GM23338 (cell line): ENCODE measurements at places on chromosomes 13 and 19. TPM values are rescaled to one million over a fixed set of nuclear protein-coding genes. Genes with fewer than 3 reads are reported as not detected.

KLK1 gene
- polyA plus RNA-seq: 2.4 and 3.0 TPM in 2 replicates

COX6B2 gene
- polyA plus RNA-seq: 5.3 and 5.7 TPM in 2 replicates

FPR3 gene
- 0.16 TPM in 1 of 2 replicates, not detected in the other for polyA plus RNA-seq

FUT3 gene
- 0.45 TPM in 1 of 2 replicates, not detected in the other for polyA plus RNA-seq

CCDC8 gene
- polyA plus RNA-seq: 5.6 and 6.0 TPM in 2 replicates

MEDAG gene
- 2.0 and 2.2 TPM in 2 replicates for polyA plus RNA-seq

IGFL4 gene
- polyA plus RNA-seq: 0.06 and 0.23 TPM in 2 replicates

GRCh38 chr19:4870025-4870700, 2.7 kb upstream of the PLIN3 start:
- peak; percentile 37 for DNase-seq

GRCh38 chr13:73157031-73157430, 98.2 kb downstream of the KLF5 start:
- no peak for DNase-seq

DNA sequence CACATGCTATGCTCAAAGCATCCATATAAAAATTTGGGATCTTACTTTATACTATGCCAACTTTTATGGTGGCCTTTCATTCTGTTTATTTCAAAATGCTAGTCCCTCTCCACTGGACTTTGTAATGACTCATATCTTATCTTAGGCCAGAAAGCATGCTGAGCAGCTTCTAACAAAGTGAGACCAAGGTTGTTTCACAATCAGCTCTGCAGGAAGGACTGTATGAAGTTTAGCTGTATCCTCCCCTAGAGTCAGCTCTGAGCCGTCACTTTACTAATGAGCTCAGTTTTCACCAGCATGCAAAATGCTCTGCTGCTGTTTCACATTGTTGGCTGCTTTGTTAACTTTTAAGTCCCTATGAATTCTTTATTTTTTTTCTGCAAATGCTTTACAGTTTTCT, 1608.8 kb downstream of the OLFM4 start:
- DNase-seq: peak; percentile 60

DNA sequence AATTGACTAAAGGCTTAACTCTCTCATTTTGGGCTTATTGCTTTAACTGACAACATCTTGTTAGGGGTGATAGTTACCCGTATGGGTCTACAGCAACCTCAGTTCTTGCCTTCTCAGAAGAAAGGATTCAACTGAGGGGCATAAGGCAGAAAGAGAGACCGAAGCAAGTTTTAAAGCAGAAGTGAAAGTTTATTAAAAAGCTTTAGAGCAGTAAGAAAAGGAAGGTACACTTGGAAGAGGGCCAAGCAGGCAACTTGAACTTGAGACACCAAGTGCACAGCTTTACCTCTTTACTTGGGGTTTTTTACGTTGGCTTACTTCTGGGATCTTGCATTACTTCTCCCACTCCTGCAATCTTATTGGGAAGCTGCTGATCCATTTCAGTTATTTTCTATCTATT, 246.9 kb upstream of the PRR20A start:
- DNase-seq: no peak

DNA sequence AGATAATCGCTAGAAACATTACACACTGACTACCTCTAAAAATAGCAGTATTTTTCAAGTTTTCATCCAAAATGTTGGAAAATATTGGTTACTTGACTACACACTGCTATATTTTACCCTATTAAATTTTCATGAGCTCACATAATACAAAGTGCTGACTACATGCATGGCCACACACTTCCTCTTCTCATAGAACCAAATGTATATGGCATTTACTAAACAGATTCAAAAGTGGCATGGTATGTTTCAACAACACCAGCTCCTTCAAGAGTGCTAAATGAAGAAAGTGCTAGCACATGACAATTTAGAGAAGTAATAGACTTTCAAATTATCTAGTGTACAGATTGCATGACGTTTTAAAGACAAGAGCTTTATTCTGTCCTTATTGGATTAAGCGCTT, 780.4 kb upstream of the SLITRK6 start:
- no peak for DNase-seq

DNA sequence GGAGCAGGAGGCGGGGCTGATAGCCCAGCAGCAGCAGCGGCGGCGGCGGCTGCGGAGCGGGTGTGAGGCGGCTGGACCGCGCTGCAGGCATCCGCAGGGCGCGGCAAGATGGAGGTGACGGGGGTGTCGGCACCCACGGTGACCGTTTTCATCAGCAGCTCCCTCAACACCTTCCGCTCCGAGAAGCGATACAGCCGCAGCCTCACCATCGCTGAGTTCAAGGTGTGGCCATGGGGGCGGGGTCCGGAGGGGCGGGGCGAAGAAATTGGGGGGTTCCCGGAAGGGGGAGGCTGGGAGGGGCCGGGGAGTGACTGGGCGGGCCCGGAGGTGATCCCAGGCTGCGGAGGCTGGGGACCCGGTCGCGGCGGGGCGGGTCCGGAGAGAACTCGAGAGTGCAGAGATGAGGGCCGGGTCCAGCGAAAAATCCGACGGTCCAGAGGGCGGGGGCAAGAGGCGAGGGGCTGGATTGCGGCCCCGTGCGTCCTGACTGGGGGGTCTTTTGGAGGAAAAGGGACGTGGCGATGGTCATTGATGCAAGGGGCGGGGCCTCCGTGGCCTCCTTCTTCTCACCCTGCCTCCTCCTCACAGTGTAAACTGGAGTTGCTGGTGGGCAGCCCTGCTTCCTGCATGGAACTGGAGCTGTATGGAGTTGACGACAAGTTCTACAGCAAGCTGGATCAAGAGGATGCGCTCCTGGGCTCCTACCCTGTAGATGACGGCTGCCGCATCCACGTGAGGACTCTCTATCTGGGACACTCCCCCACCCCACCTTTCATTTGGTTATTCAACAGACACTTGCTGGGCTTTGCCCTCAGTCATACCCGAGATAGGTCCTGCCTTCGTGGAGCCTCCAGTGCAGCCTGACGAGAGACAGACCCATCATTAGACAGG, at the start of gene TBCB:
Gene TBCB, plus strand, starts transcription at position 16 of the 891 bp plus-strand sequence. Its CDS starts 93 bp downstream, at position 109.
- DNase-seq: peak; percentile 84

DNA sequence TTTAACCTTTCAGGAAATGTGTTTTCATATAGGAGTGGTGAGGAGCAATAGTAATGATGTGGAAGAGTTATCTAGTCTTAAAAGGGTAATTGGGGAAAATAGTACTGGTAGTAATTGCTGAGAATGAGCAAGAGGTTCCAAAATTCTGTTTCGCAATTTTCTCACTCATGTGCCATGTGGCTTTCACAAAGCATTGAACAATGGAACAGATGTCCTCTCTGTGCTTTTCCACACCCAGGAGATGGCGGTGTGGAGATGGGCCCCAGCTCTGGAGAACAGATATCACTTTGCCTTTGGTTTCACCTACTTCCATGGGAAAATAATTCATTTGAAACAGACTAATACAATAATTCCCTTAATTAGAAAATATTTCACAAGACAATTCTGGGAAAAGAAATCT, 170.0 kb upstream of the SLC10A2 start:
- peak; percentile 3 for DNase-seq

DNA sequence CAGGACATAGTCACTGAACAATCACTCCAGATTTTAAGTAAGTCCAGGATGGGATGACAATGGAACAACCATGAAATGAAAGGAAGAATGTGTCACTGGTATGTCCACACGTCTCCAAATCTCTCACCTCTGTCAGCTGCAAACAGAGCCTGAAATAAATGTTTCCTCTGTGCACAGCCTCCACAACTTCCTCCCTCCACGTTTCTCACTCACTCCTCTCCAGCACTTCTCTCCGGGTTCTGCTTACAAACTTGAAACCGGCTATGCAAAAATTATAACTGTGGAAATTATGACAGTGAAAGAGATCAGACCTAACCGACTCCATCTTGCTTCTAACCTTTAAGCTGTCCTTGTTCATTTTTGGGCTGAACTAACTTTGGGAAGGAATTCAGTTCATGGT, 35.0 kb upstream of the ALOX5AP start:
- no peak for DNase-seq

- DNase-seq: no peak
Measured at GRCh38 chr13:24458736-24459135, 53.8 kb downstream of the PARP4 start.

- no peak for DNase-seq
Measured at GRCh38 chr13:33496336-33496735, 210.8 kb upstream of the STARD13 start.

- DNase-seq: no peak
Measured at GRCh38 chr19:13270514-13271105, 120.4 kb downstream of the IER2 start.

- DNase-seq: peak; percentile 15
Measured at GRCh38 chr13:50428183-50428877, 413.1 kb downstream of the KCNRG start.

- DNase-seq: no peak
Measured at GRCh38 chr13:24038841-24039330, 121.6 kb upstream of the SPATA13 start.

DNA sequence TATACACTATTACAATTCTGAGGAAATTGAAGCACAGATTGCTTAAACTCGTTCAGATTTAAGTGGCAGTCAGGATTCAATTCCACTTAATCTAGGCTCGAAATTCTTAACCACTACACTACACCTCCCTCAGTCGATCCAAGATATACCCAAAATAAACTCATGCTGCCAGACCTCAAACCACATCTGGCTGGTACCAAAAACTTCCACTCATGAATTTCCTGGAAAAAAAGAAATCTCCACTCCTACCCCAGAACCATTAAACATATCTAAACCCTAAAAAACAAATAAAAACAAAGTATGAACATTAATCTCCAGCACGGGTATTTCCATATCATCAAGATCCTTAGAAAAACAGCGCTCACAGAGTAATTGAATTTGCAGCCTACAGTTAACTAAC, 1.1 kb downstream of the ZFP30 start:
- DNase-seq: no peak
